Left forelimb (tissue), 1 donor: ENCODE measurements at places on chromosomes 1 and 21.

- no peak for DNase-seq
Observed at GRCh38 chr1:101859941-101860340, 136.8 kb downstream of the OLFM3 start.

- DNase-seq = no peak
Observed at GRCh38 chr21:26597031-26597430, 23.9 kb upstream of the CYYR1 start.

GRCh38 chr1:3514404-3514803 lies 59.9 kb downstream of the ARHGEF16 start:
- no peak for DNase-seq

DNA sequence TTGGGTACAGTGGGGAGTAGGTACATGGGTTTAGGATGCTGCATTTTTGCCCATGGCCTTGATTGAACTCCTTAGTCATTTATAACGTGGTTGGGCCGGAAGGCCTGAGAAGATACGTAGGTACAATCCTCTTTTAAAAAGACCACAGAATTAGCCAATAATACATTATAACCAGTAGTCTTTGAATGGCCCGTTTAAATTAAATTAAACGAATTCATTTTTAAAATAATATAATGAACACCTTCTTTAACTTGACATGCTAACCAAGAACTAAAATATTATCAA lies 20.1 kb upstream of the ADAR start:
- DNase-seq = no peak

DNA sequence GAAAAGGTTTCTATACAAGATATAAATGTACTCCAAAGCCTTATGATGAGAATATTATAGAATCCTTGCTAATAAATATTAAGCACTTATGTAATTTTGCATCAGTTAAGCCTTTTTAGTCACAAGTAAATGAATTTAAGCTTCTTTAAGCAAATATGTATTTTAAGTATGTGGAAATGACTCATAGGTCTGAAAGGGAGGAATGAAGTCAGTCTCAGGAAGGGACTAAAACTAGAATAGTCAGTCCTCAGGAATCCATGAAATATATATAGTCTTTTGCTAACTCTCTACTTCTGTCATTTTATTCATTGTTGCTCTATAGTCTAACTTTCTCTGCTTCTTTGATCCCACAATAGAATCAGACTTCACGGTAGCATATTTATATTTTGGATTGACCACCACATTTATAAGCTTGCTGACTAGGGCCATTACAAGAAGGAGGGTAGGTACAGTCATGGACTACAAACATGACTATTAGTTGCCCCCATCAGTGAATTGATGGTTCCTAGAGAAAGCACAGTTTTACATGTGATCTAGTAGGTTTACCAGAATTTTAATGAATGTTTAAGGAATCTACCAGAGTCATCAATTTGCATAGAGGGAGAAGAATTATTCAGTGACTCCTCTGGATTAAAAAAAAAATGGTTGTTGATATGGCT lies 20.2 kb upstream of the RABGGTB start:
- DNase-seq = no peak

- no peak for DNase-seq
Observed at GRCh38 chr21:32064281-32064910, 191.6 kb downstream of the HUNK start.

DNA sequence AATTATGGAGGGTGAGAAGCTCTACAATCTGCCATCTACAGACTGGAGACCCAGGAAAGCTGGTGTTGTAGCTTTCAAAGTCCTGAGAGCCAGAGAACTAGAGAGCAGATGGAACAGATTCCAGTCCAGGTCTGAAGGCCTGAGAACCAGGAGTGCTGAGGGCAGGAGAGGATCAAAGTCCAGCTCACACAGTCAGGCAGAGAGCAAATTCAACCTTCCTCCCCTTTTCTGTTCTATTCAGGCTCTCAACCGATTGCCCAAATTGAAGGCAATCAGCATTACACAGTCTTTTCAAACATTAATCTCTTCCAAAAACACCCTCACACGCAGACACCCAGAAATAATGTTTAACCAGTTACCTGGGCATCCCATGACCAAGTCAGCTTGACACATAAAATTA lies 2.5 kb upstream of the TMPRSS2 start:
- no peak for DNase-seq

GRCh38 chr21:24658026-24658425 lies 949.3 kb downstream of the MRPL39 start:
- DNase-seq = no peak

DNA sequence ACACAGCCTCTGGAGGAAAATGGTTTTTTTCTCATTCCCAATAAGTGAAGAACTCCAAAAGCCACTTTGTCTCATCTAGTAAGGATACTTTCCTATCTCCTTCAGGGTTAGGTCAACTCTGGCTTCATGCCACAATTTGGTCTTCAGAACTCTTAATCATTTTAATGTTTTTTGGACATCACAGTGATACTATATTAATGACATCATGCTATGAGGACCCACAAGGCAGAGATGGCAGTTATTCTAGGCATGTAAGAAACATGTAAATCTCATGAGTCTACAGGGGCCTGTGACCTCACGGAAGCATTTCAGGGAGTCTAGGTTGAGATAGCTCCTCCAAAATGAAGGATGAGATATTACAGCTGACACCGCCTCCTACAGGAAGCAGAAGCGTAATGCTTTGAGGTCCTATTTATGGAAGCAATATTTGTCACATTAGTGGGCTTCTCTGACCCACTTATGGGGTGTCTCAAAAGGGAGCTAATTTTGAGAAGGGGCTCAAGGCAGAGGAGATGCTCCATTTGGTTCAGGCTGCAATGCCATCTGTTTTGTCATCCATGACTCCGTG lies 5.0 kb upstream of the GPR137B start:
- no peak for DNase-seq
